ENCODE measurements at places on chromosomes 7 and 10.

- DNase-seq = peak; percentile 86
Measured at GRCh38 chr10:86888585-86889381, 68.6 kb downstream of the MMRN2 start.

GRCh38 chr10:97520978-97521761 lies 22.4 kb downstream of the UBTD1 start:
- no peak for DNase-seq

- no peak for DNase-seq
Measured at GRCh38 chr10:90887555-90887954, 15.8 kb downstream of the RPP30 start.

DNA sequence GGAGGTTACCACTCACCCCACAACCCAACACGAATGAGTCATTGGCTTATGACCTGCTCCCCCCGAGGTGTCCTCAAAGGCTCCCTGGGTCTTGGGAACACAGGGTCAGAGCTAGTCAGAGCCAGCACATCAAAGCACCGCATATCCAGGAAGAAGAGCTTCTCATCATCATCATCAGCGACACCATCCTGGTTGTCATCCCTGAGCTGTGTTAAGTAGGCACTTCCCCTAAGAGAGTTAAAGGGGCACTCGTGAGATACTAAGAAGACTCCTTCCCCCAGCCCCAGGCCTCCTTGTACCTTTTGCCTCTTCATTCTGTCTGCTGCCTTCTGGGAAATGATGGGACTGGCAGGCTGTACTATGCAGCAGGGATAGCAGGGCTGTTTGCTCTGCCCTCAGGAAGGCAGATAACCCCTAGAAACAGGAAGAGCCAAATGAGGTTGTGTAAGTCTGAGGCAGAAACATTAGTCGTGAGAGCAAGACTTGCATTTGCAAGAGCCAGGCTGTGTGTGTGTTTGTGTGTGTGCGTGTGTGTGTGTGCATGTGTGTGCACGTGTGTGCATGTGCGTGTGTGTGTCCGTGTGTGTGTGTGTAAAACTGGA lies 11.1 kb upstream of the CPA1 start:
- DNase-seq = peak; percentile 12

- DNase-seq = no peak
Measured at GRCh38 chr10:42941790-42942189, 135.1 kb upstream of the RET start.

DNA sequence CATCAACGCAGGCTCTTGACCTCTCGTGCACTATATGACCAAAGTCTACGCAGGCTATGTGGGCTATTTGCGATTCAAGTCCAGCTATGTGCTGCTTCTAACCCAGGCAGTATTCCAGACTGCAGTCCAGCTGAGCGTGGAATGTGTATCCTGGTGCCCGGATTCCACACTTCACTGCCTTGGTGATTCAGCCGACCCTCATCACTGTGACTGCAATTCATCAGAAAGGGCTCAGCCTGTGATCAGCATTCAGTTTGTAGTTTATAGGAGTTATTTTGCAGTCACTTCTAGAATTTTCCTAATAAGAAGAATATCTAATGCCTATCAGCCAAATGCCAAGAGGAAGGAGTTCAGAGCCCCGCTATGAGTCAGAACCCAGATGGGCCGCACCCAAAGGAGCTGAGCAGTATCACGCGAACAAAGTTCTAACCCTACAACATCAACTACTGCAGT lies 119.8 kb upstream of the LANCL2 start:
- DNase-seq = no peak

DNA sequence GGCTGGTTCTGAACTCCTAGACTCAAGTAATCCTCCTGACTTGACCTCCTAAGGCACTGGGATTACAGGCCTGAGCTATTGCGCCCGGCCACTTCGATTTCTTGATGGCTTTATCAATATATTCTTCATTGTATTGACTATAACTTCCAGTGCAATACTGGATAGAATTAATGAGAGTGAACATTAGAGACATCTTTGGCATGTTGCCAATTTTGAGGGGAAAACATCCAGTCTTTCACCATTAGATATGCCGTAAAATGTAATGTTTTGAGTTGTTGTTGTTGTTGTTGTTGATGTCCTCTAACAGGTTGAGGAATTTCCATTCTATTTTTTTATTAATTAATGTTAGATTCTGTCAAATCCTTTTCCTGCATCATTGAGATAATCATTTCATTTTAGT lies 578.9 kb downstream of the ZWINT start:
- DNase-seq = no peak

- no peak for DNase-seq
Measured at GRCh38 chr7:89934101-89934500, 220.2 kb upstream of the STEAP1 start.

DNA sequence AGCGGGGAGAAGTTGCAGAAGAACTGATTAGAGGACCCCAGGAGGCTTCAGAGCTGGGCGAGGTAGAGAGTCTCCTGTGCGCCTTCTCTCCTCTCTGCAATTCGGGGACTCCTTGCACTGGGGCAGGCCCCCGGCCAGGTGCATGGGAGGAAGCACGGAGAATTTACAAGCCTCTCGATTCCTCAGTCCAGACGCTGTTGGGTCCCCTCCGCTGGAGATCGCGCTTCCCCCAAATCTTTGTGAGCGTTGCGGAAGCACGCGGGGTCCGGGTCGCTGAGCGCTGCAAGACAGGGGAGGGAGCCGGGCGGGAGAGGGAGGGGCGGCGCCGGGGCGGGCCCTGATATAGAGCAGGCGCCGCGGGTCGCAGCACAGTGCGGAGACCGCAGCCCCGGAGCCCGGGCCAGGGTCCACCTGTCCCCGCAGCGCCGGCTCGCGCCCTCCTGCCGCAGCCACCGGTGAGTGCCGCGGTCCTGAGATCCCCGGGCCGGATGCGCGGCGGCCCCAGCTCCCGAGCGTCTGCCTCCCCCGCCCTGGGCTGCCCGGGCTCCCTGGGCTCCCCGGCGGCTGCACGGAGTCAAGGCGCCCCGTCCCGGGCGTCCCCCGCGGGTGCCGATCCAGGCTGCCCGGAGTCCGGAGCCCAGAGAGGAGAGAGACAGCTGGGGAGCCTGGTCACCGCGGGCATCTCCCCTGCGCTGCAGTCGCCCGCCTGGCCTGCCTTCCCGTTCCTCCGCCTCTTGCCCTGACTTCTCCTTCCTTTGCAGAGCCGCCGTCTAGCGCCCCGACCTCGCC lies at the start of gene PLAU:
Gene PLAU (plus strand): TSS at position 369 of the 789 bp plus-strand sequence. CDS start 424 bp downstream, outside the sequence.
- peak; percentile 22 for DNase-seq

DNA sequence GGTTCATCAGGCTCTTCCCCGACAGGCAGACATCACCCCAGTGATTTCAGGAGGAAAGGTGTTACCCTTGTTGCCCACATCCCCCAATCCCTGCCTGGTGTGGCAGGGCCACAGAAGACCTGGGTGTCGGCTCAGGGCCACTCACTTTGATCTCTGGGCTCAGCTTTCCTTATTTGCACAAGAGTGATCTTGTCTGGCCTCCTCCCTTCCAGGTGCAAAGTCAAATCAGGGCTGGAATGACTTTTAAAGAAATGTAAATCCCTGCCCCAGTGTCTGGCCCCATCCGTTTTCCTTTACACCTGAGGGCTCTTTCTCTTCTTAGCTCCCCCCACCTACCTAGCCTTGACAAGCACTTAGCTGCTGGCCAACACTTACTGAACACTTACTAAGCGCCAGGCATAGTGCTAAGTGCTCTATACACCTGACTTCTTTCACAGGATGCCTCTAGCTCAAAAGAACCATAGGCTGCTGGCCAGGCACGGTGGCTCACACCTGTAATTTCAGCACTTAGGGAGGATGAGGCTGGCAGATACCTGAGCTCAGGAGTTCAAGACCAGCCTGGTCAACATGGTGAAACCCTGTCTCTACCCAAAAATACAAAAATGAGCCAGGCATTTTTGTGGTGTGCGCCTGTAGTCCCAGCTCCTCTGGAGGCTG lies 979 bp upstream of the NODAL start:
- no peak for DNase-seq

DNA sequence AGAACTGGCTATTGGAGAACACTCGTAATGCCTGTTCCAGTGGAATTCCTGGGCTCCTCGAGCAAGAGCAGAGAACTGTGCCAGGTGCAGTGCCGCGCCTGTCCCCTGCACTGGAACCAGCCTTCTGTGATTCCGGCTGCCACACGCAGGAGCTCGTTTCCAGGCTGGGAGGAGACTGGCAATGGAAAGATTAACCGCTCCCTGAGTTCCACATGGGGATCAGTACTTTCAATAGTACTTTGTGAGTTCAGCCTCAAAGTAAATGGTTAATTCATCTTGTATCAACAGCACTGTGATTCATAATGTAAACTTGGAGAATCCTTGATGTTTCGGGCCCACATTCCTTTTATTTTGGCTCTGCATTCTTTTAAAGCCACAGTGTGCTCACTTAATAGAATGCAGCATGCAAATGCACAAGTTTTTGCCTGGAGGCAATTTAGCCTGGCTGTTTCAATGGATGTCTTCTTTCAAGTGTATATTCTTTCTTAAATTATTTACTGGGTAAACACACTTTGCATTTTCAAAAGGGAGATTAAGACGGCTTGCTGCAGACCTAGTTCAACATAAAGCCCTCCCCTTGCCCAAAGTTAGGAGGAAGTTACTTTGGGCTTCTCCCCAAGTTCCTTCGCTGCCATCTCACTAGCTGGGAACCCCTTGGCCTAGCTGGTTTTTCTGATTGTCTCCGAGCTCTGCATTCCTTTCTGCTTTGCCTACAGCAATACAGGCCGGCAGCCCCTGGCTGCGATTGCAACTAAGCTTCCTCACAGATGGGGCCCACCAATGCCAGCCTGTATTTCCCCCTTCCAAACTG lies 138.1 kb upstream of the TCF7L2 start:
- no peak for DNase-seq

GRCh38 chr10:63173468-63174232 lies 40.5 kb downstream of the NRBF2 start:
- DNase-seq = peak; percentile 79

GRCh38 chr10:77552252-77552651 lies 85.4 kb downstream of the KCNMA1 start:
- no peak for DNase-seq

DNA sequence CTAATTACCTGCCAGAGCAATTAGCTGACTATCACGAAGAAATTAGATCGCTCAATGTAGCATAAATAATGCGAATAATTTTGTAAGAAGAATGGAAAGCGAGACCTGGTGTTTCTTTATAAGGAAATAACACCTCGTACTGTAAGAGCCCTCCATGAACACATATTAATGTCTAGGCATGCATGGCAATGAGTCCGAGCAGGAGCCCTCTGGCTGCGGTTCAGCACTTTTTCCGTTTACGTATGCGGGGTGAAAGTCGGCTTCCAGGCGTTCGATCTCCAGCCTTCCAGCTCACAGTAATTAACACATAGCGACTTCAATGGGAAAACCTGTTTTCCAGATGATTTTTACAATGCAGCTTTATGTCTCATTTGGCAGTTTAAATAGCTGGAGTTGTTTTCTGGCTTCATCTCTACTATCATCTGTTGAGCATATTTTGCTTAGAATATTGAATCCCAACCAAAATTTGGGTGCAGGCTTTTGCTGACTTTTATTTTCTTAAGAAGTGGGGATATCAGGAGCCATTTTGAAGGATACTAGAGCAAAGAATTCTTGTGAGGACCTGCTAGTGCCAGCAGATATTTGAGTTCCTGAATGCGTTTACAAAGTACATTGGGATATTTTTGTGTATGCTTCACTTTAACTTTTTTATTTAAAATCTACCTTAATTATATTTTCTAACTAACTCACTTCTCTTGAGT lies 7.2 kb upstream of the SP8 start:
- no peak for DNase-seq

DNA sequence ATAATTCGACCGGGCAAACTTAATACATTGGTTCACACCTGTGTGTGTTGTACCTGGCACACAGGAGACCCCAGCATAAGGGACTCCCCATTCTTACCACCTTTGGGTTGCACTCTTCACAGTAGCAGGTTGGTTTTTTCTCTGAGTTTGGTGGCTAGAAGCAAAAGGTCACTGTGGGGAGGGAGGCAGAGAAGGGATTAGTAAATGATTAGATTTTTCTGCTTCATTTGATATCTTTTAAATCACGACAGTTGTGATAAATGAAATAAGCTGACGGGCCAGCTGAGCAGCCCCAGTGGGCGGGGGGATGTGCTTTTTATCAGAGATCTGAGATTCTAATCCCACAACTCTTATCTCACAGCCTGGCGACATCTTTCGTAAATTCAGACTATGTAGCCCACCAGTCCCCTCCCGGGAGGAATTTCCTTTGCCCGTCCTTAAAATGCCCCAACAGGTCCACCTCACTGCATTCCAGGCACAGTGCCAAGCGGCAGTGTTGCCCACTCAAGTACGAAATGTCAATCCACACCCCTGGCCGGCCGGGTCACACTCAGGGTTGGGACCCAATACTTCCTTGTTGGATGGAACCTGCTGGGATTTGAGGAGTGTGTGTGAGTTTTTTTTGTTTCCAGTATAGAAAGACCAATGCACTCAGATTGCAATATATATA lies 10.5 kb upstream of the KCP start:
- no peak for DNase-seq

DNA sequence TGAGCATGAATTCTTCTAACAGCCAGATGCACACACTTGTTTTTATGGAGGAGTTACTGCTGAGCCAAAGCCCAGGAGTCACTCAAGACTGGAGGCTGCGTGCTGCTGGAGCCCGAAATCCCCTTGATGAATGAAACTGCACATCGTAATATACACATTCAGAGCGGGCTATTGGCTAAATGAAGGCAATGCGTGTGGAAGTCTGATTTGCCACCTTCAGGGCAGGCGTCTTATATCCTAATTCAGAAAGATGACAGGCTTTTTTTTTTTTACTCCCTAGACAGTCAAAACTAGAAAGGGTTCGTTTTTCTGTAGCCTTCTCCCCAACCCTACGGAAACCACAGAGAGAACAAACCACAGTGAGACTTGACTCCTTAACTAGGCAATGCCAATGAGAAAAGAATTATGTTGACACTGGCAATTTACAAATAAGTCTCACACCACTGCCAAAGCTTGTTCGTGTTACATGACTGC lies 227.2 kb upstream of the KLF14 start:
- DNase-seq = peak; percentile 97

GRCh38 chr7:22594020-22594419 lies 94.0 kb upstream of the STEAP1B start:
- no peak for DNase-seq

DNA sequence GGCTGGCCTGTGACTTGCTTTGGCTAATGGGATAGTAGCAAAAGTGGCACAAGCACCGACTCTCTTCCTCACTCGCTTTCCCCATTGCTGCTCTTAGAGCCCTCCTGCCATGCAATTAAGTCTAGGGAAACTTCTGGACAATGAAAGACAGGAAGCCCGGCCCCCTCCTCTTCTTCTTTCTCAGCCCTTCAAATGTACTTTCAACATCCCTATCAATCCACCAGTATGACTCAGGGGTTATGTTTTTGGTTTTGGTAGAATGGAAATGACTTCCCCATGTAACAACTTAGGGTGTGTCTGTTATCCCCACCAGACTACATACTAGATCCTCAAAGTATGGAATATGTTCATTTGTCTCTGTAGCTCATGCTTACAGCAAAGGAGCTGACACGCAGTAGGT lies 139.0 kb upstream of the GDF10 start:
- DNase-seq = no peak

- peak; percentile 53 for DNase-seq
Measured at GRCh38 chr10:44857363-44858016, 53.6 kb upstream of the TMEM72 start.

GRCh38 chr10:68276224-68276623 lies 44.3 kb upstream of the ATOH7 start:
- DNase-seq = no peak

- DNase-seq = peak; percentile 40
Measured at GRCh38 chr10:17206210-17206709, 4.8 kb upstream of the TRDMT1 start.

- peak; percentile 20 for DNase-seq
Measured at GRCh38 chr7:32500922-32501341, 5.6 kb downstream of the AVL9 start.
